ENCODE measurements at places on chromosomes 3 and 15.

GRCh38 chr15:63969652-63970421, 76.4 kb downstream of the DAPK2 start:
- no peak for DNase-seq
- no peaks in the 10 kb centered on the region for H3K36me3 ChIP-seq
- H3K27me3 ChIP-seq = no peaks in the 10 kb centered on the region
- peaks cover 8% of the 10 kb centered on the region for H3K4me1 ChIP-seq
- no peak overlapping the region for H3K27ac ChIP-seq
- H3K4me3 ChIP-seq = no peak overlapping the region

DNA sequence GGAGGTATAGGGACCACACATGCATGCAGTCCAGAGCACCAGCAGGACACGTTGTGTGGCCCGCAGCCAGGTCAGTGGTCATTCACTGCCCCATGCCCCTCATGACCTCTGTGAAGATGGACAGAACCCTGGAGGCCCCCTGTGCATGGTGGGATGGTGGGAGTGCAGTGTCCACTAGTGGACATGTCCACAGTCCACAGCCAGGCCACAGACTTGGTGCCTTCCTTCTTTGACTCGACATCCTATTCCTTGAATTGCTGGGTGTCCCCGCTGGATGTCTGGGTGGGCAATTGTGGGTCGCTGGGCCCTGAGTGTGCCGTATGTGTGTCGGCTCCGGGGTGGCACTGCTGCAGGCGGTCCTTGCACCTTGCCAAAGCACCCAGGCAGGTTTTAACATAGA, 35.7 kb downstream of the KLF15 start:
- H3K4me1 ChIP-seq = no peaks in the 10 kb centered on the region
- no peak overlapping the region for H3K27ac ChIP-seq
- H3K36me3 ChIP-seq = no peaks in the 10 kb centered on the region
- peaks cover 7% of the 10 kb centered on the region for H3K27me3 ChIP-seq

- no peaks in the 10 kb centered on the region for H3K4me1 ChIP-seq
- H3K27ac ChIP-seq = no peak overlapping the region
- H3K36me3 ChIP-seq = peaks cover 20% of the 10 kb centered on the region
- no peak overlapping the region for H3K4me3 ChIP-seq
- DNase-seq = no peak
Measured at GRCh38 chr3:2141482-2141881, 42.8 kb downstream of the CNTN4 start.

- no peak overlapping the region for H3K4me3 ChIP-seq
- no peak overlapping the region for H3K27ac ChIP-seq
- H3K36me3 ChIP-seq = no peaks in the 10 kb centered on the region
- DNase-seq = no peak
- no peaks in the 10 kb centered on the region for H3K4me1 ChIP-seq
Measured at GRCh38 chr3:84304214-84304613, 654.6 kb upstream of the CADM2 start.

- H3K4me3 ChIP-seq = no peak overlapping the region
- peaks cover 8% of the 10 kb centered on the region for H3K4me1 ChIP-seq
- H3K36me3 ChIP-seq = peaks cover 6% of the 10 kb centered on the region
- H3K27ac ChIP-seq = no peak overlapping the region
- no peaks in the 10 kb centered on the region for H3K27me3 ChIP-seq
- no peak for DNase-seq
Measured at GRCh38 chr15:81899730-81900129, 146.1 kb downstream of the MEX3B start.

DNA sequence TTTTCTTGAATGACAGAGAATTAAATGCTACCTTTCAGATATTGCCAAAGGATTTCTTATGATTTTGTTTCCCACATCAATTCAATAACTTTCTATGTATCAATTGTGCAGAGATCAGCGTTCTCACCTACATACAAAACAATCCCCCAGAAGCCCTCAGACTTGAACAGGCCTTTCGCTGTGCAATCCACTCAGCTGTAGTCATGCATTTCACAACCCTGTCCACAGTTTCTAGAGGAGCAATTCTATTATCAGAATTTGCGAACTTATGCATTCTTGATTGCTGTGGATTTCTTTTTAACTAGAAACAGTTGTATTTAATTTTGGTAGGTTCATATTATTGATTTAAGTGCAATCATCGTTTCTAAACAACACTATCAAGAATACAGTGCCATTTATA, 13.7 kb upstream of the ALCAM start:
- H3K4me3 ChIP-seq = peak overlapping the region; percentile 82
- H3K27me3 ChIP-seq = peaks cover 5% of the 10 kb centered on the region

GRCh38 chr3:4826237-4827100, 152.8 kb upstream of the BHLHE40 start:
- H3K36me3 ChIP-seq = peaks cover 3% of the 10 kb centered on the region
- no peak overlapping the region for H3K4me3 ChIP-seq
- no peak overlapping the region for H3K27ac ChIP-seq
- peaks cover 38% of the 10 kb centered on the region for H3K4me1 ChIP-seq

GRCh38 chr3:53384465-53385423, 37.4 kb upstream of the DCP1A start:
- no peak overlapping the region for H3K27ac ChIP-seq
- no peaks in the 10 kb centered on the region for H3K36me3 ChIP-seq
- no peak overlapping the region for H3K4me3 ChIP-seq
- H3K4me1 ChIP-seq = no peaks in the 10 kb centered on the region
- DNase-seq = no peak

- DNase-seq = no peak
- H3K27ac ChIP-seq = no peak overlapping the region
- H3K4me1 ChIP-seq = no peaks in the 10 kb centered on the region
- H3K36me3 ChIP-seq = no peaks in the 10 kb centered on the region
- H3K4me3 ChIP-seq = no peak overlapping the region
Measured at GRCh38 chr15:81071120-81071519, 63.0 kb upstream of the CFAP161 start.

- peaks cover 50% of the 10 kb centered on the region for H3K27me3 ChIP-seq
- no peak overlapping the region for H3K4me3 ChIP-seq
- no peak overlapping the region for H3K27ac ChIP-seq
- no peak for DNase-seq
- no peaks in the 10 kb centered on the region for H3K36me3 ChIP-seq
- no peaks in the 10 kb centered on the region for H3K4me1 ChIP-seq
Measured at GRCh38 chr15:91068436-91068835, 31.6 kb upstream of the SV2B start.

- H3K4me1 ChIP-seq = no peaks in the 10 kb centered on the region
- H3K4me3 ChIP-seq = no peak overlapping the region
- H3K27ac ChIP-seq = no peak overlapping the region
- peaks cover 6% of the 10 kb centered on the region for H3K27me3 ChIP-seq
- no peaks in the 10 kb centered on the region for H3K36me3 ChIP-seq
Measured at GRCh38 chr15:30030345-30030744, 52.4 kb upstream of the GOLGA8J start.

DNA sequence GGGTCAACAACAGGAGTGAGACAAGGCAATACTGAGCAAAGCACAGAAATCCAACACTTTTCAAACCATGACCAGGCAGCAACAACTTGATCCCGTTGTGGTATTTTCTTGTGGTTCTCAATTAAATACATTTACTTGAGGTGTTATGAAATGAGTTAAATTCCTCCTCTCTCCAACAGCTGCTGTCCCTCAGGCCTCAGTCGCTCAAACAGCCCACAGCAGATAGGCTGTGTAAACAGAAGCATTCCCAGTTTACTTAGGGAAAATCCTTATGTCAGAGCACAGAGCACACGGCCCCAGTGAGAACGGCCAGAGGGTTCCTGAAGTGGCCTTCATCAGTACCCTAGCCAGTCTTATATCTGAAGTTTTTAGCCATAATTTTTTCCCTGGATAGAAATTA, 359.9 kb downstream of the AGBL1 start:
- H3K36me3 ChIP-seq = no peaks in the 10 kb centered on the region
- peaks cover 2% of the 10 kb centered on the region for H3K27me3 ChIP-seq
- no peak overlapping the region for H3K27ac ChIP-seq
- H3K4me1 ChIP-seq = no peaks in the 10 kb centered on the region
- no peak for DNase-seq
- H3K4me3 ChIP-seq = no peak overlapping the region
